ENCODE measurements at places on chromosomes 11 and 22.

GRCh38 chr22:46067159-46068111, 82.9 kb upstream of the PPARA start:
- peak; percentile 65 for DNase-seq

DNA sequence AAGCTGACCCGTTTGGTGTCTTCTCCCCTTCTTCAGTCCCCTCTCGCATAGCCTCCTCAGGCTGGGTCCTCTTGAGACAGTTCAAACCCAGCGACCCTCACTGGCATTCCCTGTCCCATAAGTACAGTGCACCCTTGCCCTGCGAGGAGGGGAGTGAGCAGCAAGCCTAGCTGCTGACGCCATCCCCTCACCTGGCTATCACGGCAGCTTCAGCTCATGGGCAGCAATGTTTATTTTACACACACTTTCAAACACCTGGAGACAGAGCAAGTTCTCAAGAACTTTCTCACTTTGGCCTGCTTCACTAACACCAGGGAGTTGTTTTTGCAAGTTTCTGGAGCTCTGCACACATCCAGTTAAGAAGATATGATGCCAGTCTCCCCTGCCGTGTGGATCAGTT, 189.6 kb upstream of the E2F8 start:
- no peak for DNase-seq

DNA sequence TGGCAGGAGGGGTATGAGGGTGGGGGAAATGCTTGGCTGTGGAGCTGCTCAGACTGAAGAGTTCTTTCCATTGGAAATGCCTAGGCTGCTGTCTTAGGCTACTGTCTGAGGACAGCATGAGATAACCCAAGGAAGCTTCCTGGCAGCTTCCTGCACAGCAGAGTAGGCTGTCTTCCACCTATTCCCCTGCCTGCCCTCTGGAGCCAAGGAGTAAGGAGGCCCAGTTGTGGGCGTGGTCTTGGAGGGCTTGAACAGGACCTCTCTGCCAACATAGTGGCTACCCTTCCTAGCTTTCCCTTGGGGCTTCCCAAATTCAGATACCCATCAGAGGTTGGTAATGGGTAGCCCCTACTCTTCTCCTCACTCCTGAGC, 25.9 kb downstream of the PHLDB1 start:
- no peak for DNase-seq

DNA sequence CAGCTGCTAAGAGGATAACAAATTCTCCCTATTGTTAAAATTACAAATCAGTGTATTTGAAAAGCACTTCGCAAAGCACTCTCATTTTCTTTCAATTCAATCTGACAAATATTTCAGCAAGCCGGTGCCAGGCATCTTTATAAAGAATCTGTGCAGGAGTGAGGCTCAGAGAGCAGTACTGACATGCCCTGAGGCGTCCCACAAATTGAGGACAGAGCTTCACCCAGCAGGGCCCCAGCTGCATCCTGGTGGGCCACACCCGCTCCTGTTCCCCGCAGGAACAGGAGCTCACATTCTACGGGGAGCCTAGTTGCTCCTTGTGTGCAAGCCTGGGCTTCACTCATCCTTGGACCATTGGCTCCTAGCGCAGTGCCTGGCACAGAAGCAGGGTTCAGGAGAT, 60.9 kb upstream of the EIF3D start:
- no peak for DNase-seq

GRCh38 chr11:32213223-32213622, 122.3 kb downstream of the RCN1 start:
- DNase-seq = peak; percentile 79

GRCh38 chr11:59550842-59551658, 39.7 kb downstream of the OR4D9 start:
- DNase-seq = peak; percentile 90
